Activated CD4-positive, alpha-beta T cell treated with anti-CD3 and anti-CD28 coated beads for 36 hours (primary cell): ENCODE measurements at places on chromosomes 3 and 15.

DNA sequence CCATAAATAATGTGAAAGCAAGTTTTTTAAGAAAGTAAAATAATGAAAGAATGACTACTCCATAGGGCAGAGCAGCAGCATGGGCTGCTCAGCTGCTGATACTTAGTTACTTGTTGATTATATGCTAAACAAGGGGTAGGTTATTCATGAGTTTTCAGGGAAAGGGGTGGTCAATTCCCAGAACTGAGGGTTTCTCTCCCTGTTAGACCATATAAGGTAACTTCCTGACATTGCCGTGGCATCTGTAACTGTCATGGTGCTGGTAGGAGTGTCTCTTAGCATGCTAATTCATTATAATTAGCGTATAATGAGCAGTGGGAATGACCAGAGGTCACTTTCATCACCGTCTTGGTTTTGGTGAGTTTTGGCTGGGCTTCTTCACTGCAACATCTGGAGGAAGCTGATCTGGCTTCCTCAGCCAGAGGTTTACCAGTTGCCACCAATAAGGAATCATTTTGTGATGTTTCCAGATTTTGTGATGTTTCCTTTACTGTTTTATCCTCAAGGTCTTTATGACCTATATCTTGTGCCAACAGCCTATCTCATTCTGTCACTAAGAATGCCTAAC, 121.8 kb upstream of the CHL1 start:
- DNase-seq, result no peak

GRCh38 chr3:172289583-172289982, 158.7 kb downstream of the GHSR start:
- DNase-seq, result peak; percentile 13

- peak; percentile 10 for DNase-seq
Measured at GRCh38 chr3:189630767-189631372, 319 bp upstream of the TP63 start.

DNA sequence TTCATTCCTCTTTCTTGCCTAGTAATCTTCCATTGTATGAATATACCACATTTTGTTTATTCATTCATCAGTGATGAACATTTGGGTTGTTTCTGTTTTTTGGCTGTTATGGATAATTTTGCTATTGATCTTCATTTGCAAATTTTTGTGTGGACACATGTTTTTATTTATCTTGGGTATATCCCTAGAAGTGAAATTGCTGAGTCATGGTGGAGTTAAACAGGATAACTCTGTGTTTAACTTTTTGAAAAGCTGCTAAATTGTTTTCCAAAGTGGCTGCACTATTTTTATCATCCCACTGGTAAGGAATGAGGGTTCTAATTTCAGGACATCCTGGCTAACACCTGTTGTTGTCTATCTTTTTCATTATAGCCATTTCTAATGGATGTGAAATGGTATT, 74.6 kb upstream of the ARL6 start:
- no peak for DNase-seq

GRCh38 chr15:35963326-35963725, 417.4 kb upstream of the DPH6 start:
- DNase-seq, result no peak

DNA sequence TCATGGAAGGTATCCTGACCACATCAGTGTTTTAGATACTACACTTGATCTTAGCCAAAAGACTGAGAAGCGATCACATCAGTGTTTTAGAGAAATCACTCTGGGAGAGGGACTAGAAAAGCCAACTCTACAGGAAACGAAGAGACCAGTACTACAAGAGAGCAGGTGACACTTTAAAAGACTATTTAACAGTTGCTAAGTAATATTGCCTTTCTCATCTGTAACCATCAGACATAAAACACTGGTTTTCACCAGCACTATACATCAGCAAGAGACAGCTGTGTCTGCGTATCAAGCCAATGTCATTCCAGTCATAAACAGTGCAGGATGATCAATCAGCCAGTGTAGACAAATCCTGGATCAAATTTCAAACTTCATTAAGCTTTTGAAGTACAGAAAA, 66.7 kb downstream of the GLB1 start:
- no peak for DNase-seq

DNA sequence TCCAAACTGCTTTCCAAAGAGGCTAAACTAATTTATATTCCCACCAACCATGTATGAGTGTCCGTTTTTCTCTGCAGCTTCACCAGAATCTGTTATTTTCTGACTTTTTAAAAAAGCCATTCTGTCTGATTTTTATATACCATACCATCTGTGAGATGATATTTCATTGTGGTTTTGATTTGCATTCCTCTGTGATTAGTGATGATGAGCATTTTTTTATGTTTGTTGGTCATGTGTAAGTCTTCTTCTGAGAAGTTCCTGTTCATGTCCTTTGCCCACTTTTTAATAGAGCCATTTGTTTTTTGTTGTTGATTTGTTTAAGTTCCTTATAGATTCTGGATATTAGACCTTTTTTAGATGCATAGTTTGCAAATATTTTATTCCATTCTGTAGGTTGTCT, 179.4 kb upstream of the ALCAM start:
- no peak for DNase-seq

GRCh38 chr3:148223266-148223665, 474.4 kb upstream of the AGTR1 start:
- no peak for DNase-seq

DNA sequence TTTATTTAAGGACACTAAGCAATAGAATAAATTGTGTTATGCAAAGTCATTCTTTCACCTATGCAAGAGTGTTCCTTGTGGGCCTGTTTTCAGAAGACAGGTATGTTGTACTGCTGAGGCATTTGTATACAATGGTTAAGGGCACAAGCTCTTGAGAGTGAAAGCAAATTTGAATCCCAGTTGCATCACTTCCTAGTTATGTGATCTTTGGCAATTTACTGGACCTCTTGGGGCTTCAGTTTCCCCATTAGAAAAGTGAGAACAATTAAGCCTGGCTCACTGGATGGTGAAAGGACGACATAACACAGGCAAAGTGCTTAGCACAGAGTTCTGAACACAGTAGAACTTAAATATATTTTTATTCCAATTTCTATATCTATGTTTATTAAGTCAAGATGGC, 117.4 kb downstream of the EFHB start:
- DNase-seq, result no peak

DNA sequence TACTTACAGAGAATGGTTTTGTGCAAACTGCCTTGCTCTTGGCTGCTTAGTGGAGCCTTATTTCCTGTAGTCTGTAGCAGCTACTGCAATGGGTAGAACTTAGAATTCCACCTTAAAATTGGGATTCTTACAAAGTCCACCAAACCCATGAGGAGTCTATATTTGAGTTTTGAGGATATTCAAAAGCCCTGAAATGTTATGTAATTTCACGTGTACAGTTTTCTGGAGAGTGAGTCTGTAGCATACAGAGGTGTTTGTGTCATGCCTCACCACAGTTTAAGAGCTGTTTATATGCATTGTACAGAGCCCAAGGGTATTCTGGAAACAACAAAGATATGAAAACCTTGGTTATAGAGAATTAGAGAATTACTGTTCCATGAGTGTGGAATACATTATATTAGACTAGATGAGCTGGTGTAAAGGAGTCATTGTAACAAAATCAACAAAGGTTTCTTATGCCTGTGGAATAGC, 114.4 kb downstream of the MBNL1 start:
- no peak for DNase-seq

DNA sequence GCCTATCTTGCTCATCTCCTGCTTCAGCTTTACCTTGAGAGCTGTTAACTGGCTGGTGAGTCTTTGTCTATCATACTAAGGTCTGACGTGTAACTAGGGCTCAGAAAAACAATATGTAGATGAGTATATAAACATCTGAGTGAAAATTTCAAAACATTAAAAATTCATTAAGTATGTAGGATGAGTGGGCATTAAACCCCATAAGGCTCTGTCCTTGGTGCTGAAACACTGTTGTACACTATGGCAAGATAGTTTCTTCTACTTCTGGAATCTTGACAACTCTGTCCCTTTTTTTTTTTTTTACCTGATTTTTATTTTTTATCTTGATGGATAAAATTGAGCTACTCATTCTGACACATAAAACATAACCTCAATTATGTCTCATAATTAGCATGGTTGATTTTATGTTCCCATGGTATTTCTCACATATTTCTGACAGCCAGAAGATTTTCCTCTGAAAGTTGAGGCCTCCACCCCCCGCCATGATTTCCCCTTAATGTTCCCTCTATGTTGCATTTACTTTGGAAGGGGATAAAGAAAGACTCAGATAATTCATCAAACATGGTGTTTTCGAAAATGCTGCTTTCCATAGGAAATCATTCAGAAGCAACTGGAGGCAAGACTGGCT, 54.3 kb downstream of the DGKG start:
- peak; percentile 21 for DNase-seq

DNA sequence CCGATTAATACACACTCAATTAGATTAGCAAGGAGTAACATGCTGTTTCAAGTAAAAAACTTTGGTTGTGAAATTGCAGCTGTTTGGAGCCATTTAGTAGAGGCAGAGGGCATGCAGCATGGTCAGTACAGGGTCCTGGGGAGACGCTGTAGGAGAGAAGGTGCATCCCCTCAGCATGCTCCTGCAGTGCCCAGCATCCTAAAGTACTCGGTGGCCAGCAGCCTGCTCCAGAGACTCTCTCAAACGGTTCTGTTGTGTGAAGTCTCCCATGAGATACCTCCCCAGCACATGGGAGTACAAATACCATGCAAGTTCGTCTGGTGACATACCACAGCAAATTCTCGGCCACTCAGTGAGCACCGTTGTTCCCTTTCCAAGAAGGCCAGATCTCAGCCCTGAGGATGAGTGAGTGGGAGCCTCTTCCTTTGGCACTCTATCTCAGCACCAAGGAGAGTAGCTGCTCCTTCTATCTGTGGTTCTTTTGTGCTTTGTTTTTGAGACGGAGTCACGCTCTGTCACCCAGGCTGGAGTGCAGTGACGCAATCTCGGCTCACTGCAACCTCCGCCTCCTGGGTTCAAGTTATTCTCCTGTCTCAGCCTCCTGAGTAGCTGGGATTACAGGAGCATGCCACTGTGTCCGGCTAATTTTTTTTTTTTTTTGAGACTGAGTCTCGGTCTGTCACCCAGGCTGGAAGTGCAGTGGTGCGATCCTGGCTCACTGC, 72.7 kb downstream of the TJP1 start:
- no peak for DNase-seq

DNA sequence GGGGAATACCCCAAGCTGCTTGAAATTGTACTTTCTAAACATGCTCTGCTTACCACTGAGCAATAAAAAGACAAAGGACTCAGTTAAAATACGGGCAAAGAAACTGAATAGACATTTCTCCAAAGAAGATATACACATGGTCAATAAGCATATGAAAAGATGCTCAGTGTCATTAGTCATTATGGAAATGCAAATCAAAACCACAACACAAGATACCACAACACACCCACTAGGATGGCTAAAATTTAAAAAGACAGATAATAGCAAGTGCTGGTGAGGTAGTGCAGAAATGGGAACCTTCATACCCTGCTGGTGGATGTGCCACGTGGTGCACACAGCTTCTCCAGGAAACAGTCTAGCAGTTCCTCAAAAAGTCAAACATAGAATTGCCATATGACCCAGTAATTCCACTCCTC, 21.3 kb downstream of the LRIG1 start:
- no peak for DNase-seq

GRCh38 chr3:47324278-47324865, 41.6 kb downstream of the KLHL18 start:
- DNase-seq, result peak; percentile 66

- peak; percentile 78 for DNase-seq
Measured at GRCh38 chr3:12948891-12949711, 107.7 kb upstream of the RPL32 start.

DNA sequence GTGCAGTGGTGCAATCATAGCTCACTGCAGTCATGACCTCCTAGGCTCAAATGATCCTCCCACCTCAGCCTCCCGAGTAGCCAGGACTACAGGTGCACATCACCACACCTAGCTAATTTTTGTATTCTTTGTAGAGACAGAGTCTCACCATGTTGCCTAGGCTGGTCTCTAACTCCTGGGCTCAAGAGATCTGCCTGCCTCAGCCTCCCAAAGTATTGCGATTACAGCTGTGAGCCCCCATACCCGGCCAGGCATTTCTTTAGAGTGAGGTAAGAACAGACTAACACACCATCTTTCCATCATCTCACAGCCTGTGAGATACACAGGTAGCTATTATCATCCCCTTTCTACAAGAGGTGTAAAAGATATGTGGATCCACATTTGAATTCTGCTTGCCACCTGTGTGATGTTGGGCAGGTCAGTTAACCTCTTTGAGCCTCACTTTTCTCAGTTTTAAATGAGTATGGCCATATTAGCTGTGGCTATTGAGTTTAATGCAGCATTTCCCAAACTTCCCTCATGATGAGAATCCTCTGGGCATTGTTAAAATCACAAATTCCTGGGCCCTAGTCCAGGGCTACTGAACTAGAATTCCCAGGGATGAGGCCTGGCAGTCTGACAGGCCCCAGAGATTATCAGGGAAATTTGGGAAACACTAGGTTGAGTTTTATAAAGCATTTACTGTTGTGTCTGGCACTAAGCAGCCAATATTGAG, 46.0 kb downstream of the ANP32A start:
- DNase-seq, result no peak

DNA sequence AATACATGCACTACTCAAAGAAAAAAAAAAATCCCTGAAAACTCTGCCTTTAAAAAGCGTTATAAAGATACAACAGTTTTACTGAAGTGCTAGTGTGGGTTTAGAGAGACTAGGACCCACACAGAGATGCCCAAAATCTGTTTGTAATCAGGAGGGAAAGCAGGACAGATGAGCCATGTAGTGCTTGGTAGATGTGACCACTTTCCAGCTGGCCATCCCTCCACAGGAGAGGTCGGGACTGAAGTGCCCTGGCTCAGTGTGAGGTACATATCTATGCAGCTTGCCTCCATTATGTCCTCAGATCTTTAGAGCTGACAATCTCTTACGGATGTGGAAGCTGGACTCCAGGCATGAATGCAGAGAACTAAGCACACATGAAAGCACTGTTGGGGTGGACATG, 57.5 kb upstream of the NANOGP8 start:
- DNase-seq, result no peak

DNA sequence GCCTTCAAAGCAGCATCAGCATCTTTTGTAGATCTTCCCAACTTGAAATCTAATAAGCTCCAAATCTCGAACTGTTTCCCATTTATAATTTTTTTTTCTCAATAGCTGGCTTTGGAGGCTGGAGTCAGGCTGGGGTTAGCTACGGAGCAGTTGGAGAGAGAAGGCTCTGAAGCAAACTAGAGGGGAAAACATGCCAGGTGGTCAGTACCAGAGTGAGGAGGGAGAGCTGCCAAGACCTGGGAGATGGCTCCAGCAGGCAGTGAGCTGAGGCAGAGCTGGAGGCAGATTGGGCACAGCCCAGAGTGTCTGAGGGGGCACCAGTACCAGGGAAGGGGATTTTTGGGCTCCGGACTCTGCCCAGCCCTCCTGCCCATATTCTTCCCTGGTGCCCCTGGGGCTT, 311.2 kb downstream of the RPLP1 start:
- DNase-seq, result no peak

- DNase-seq, result no peak
Measured at GRCh38 chr3:5543047-5543446, 355.5 kb downstream of the EDEM1 start.

- DNase-seq, result no peak
Measured at GRCh38 chr3:177703788-177704187, 506.5 kb upstream of the TBL1XR1 start.

- DNase-seq, result peak; percentile 29
Measured at GRCh38 chr3:61522060-61522459, 39.3 kb upstream of the PTPRG start.

GRCh38 chr15:63539521-63539920, 35.1 kb downstream of the USP3 start:
- no peak for DNase-seq

- DNase-seq, result no peak
Measured at GRCh38 chr3:186646841-186647240, 6.6 kb downstream of the FETUB start.
